ENCODE measurements at places on chromosomes 3 and 15.

GRCh38 chr3:126523745-126524428 is at the start of gene CHST13:
TSS of gene CHST13 (plus strand) at chr3:126524155. CDS start at chr3:126524333, 178 bp downstream.
- DNase-seq, result no peak

- DNase-seq, result no peak
Observed at GRCh38 chr3:110664148-110664547, 407.5 kb upstream of the NECTIN3 start.

DNA sequence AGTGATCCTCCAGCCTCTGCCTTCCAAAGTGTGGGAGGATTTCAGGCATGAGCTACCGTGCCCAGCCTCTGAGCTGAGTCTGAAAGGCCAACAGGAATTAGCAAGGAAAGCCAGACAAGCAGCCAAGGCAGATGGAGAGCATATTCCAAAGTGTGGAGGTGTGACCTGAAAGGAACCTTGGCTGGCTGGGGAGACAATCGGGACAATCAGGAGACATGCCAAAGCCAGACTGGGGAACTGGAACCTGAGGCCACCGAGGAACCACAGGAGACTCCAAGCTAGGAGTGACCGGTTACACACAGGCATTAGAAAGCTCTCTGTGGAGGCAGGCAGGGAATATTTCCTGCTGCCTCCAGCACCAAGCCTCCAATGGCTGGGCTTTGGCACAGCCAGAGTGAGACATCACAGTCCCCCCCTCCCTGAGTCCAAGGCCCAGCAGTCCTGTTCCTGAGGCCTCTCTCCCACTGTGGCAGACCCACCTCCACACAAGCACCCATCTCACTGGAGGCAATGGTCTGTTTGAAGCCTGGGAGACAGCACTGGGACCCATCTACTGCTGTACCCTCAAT is 4.5 kb upstream of the C15orf39 start:
- DNase-seq, result no peak

- no peak for DNase-seq
Observed at GRCh38 chr3:154660811-154661210, 230.8 kb upstream of the GPR149 start.

DNA sequence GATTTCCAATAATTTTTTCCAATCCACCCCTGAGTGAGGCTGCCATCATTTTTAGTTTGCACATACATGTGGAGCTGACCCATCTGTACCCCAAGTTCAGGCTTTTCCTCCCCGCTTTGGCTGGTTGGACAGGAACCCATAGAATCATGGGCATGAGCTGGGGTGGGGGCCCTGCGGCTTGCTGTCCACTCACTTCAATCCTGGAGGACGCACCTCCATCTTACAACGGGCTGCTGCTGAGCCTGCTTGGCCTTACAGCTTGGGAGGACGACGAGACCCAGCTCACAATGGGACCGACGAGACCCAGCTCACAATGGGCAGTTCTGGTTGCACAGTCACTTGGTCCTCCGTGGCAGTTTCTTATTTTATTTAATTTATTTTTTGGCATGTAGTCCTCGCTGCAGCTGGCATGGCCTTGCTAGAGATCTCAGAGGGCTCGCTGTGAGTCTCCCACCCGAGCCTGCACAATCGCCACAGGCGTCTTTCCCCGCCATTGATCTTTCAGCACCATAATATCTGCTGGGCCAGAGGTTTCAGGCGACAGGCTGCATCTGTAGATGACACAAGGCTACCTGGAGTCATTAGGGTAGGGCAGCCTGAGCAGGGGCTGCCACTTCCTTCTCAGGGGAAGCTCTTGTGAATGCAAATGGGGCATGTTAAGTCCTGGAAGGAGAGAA is 19.6 kb upstream of the EPHB3 start:
- DNase-seq, result no peak

- DNase-seq, result no peak
Observed at GRCh38 chr3:133476971-133477375, 77.1 kb downstream of the BFSP2 start.

- DNase-seq, result no peak
Observed at GRCh38 chr3:72810063-72810462, 38.2 kb downstream of the SHQ1 start.

- DNase-seq, result no peak
Observed at GRCh38 chr3:197354568-197355001, 56.2 kb upstream of the DLG1 start.

DNA sequence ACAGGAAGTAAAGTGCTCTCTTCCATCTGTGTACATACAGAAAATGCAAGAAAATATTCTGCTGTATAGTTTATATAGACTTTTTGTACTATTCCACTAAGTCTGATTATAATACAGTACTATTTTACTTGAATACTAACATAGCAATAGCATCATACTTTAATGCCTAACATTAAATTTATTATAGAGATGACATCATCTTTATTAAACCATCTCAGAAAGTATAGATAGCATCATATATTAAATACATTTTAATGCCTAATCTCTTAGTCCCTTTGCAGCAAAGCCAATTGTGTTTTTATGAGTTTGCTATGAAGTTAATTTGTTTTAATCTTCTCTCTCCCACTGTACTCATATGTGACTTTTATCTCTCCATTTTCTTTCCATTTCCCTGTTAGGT is 39.7 kb upstream of the ZDHHC23 start:
- DNase-seq, result no peak

DNA sequence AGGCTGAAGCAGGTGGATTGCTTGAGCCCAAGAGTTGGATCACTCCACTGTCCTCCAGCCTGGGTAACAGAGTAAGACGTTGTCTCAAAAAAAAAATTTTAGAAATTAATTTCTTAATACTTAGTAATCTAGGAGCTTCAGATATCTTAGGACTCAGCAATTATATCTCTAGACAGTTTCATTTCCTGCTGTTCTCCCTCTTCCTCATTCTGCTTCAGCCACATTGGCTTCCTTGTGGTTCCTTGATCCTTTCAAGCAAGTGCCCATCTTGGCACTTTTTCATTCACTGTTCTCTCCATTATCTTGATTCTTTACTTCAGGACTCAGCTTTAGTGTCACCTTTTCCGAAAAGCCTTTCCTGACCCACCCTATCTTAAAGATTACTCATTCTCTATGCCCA is 22.5 kb downstream of the TMEM202 start:
- DNase-seq, result no peak

DNA sequence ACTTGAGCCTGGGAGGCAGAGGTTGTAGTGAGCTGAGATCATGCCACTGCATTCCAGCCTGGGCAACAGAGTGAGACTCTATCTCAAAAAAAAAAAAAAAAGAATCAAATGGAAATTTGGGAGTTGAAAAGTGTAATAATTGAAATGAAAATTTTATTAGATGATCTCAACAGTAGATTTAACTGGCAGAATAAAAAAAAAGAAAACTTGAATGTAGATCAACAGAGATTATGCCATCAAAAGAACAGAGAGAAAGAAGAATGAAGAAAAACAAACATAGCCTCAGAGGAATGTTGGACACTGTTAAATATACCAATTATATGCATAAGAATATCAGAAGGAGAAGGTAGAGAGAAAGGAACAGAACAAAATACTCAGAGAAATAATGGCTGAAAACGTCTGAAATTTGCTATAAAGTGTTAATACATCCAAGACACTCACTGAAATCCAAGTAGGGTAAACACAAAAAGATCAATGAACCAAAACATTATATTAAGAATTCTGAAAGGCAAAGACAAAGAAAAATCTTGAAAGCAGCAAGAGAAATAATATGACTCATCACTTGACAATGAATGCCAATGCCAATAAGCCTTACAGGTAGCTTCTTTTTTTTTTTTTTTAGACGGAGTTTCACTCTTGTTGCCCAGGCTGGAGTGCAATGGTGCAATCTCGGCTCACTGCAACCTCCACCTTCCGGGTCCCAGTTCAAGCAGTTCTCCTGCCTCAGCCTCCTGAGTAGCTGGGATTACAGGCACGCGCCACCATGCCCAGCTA is 14.6 kb upstream of the ELP6 start:
- DNase-seq, result no peak

DNA sequence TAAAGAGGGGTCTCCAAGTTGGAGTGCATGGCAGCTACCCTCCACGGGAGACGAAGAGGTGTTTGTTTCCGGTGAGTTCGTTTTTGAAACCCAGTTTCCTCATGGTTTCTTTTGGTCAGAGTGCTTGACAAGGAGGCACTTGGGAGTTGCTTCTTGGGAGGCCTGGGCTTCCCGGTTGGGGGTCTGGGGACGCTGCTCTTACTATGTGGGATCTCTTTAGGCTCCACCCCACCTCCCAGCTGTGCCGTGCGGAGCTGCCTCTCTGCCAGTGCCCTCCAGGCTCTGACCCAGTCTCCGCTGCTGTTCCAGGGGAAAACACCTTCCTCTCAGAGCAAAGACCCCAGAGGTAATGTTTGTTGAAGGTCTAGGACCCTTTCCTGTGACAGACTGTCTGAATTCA is 29.6 kb downstream of the KIF7 start:
- DNase-seq, result no peak

- DNase-seq, result no peak
Observed at GRCh38 chr15:69908590-69909420, 188.9 kb downstream of the TLE3 start.

- no peak for DNase-seq
Observed at GRCh38 chr3:14374444-14374883, 27.9 kb upstream of the SLC6A6 start.

DNA sequence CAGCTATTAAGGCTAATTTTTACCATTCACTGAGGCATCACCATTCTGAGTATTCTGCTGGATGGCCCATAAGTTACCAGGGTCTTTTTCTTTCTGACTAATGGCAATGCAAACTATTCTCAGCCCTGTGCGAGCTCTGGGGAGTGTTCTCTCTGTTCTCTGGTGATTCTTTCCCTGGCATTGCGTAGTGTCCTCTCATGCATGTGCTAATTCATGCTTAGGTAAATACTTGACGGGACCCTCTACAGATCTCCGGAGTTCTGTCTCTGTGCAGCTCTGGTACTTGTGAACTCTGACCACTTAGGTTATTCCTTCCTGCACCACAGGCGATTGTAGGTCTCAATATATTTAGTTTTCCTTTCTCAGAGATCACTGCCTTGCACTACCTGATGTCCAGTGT is 34.8 kb downstream of the UBE2E1 start:
- DNase-seq, result no peak

DNA sequence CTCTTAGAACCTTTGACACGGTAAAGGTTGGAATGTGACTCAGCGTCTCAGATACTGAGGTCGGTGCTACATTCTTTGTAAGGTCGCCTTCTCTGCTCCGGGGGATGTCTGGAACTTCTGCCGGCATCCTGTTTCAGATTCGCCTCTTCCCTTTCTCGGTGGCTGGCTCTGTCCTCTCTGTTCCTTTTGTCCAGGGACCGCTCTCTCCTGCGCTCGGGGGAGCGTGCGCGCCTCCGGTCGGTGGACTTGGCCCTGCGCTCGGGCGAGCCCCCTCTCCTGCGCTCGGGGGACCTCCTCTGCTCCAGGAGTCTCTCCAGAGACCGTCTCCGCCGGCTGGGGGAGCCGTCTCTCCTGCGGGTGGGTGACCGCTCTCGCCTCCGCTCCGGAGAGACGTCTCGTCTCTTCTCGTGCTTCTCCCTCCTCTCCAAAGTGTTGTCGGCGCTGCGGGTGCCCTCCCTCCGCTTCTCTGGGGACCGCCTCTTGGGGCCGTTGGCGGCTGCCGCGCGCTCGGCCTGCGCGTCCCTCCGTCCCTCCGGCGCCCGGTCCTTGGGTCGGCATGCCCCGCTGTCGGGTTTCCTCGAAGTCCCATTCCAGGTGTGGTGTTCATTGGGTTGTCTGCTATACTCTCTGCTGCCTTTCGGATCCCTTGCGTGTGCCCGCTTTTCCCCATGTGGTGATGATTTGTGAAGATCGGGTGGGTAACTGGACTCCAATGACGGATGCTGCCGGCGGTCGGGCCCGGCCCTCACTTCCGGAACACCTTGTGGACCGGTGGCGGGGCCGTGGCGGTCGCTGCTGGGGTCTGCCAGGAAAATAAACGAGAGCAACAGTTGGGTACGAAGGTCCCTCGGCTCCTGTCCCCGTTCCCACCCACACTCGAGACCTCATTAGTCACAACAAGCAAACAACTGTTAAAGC is 668.8 kb upstream of the ADAMTS9 start:
- DNase-seq, result no peak

GRCh38 chr15:34754674-34755418 is at the start of gene GJD2:
TSS of gene GJD2 (minus strand) at chr15:34754998. CDS start at chr15:34754488, 510 bp downstream.
- no peak for DNase-seq

GRCh38 chr15:77518458-77518857 is 97.8 kb downstream of the HMG20A start:
- DNase-seq, result no peak

GRCh38 chr3:133862161-133862560 is 33.5 kb downstream of the RAB6B start:
- DNase-seq, result no peak

DNA sequence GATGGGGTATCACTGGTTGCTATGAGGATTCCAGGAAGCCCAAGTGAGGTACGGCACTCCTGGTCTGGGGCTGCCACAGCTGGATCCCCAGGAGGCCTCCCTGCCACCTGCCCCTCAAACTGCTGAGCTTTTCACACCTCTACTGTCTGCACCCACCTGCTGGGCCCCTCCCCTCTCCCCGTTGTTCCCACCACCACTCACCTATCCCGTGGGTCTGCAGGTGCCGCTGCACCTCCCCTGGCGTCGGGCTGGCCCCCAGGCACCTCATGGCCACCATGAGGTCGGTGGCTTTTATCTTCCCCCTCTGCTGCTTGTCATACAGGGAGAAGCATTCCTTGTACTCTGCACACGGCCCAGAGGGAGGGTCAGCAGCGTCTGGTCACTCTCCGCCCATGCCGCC is 5.8 kb downstream of the CALML4 start:
- DNase-seq, result no peak

DNA sequence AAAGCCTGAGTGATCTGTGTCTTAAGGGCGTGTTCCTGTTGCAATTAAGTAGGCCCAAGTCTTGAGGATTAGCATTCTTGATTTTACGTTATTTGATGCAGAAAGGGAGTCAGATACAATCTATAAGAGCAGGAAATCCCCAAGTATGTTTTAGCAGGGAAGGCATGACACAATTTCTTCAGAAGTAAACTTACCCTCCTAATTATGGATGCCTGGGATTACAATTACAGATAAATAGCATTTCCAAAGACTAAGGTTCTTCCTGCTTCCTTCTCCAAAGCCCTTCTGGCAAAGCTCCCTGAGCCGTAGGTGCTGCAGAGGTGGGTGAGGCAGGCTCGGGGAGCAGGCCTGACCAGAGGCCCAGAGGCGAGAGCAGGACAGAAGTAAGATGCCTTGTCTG is 34.9 kb upstream of the ST6GAL1 start:
- no peak for DNase-seq
